ENCODE measurements at places on chromosomes 3 and 15.

GRCh38 chr3:186057594-186057993, 51.3 kb downstream of the ETV5 start:
- DNase-seq = no peak

DNA sequence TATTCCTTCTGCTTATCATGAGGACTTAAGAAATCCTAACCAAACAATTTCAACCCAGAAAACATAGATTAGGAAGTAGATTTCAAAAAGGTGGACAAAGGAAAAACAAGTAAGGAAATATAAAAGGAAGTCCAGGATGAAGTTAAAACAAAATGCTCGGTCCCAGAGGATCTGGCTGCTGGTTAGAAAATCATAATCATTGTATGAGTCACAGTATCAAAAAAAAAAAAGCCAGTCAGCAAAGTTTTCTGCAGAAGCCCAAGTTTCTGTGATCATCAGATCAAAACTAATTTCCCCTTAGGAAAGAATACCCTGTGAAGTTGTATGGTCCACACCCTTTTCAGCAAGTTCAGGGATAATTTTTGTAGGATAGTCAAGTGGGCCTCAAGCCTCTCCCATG, 43.0 kb upstream of the LRTM1 start:
- no peak for DNase-seq

GRCh38 chr15:57726411-57726810, 19.9 kb downstream of the POLR2M start:
- DNase-seq = no peak

DNA sequence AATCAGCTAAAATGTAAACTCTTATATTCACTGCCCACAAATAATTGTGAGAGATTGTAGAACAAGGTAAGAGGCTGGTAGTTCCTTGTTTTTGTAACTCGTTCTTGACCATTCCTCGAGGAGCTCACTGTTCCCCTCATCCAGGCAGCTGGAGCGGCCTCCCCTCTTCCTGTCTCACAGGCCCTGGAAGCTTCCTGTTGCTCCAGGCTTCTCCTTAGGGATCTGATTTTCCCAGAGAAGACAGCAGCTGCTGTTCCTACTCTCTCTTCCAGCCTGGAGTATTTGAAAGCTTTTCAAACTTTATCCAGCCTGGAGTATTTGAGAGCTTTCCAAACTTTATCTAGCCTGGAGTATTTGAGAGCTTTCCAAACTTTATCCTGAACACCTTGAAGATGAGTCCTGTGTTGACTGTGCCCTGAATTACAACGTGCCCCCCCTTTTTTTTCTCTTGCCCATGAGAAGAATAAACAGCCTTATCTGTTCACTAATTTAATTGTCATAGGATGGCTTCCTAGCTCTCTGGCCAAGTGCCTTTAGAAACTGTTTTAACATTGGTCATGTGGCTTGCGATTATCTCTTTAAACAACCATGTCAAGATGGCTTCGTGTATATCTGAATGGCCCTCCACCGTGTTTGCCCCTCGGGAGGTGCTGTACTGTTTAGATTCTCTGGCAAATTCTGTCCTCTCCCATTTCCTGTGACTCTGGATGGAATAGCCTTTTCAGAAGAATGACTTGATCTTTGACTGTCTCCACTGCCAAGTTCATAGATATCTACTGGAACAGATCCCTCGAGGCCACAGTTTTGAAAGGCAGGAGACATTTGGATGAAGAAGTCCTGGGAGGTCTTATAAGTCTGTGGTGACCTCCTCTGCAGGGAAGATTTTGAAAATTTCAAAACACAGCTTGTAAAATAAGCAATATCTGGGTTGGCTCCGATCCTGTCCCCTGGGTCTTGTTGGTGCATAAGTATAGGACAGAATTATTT, 4.8 kb downstream of the ADAMTSL3 start:
- no peak for DNase-seq

GRCh38 chr3:188578576-188579363, 424.8 kb downstream of the LPP start:
- peak; percentile 15 for DNase-seq

DNA sequence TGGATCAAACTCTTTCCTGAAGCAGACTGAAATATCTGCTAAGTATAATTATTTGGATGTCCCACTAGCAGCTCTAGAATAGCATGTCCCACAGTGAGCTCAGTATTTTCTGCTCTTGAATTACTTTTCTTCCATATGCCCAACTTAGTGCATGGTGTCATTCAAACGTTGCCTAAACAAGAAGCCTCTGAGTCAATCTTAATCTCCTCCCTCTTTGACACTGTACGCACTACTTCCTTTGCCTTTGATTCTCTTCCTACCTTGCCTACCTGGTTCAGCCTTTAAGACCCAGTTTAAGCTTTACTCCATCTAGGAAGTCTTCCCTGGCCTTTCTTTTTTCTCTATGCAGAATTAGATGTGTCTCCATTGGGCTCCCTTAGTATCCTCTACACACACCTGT, 54.5 kb downstream of the SEC22A start:
- DNase-seq = no peak

GRCh38 chr3:71581457-71582035, 2.0 kb downstream of the FOXP1 start:
- peak; percentile 55 for DNase-seq

Measured in NAMALWA (cell line).